ENCODE measurements at places on chromosomes 7 and 10.

DNA sequence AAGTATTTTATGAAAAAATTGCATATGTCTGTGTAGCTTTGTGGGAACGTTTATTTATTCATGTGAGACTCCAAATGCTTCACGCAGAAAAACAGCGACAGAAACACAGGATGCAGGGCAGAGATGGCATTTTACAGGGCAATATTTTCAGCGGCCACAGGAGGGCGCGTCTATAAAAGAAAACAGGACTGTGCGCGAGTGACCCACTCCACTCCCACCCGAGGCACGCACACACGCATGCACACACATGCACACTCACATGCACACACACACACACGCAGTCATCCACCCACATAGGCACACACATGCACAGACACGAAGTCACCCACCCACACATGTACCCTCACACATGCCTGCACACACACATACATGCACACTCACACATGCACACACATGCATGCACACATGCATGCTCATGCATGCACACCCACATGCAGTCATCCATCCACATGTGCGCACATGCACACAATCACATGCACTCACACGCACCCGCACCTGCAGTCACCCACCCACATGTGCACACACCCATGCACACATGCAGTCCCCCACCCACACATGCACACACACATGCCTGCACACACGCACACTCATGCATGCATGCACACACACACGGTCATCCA is 96.3 kb downstream of the DNAJB6 start:
- peak; percentile 17 for DNase-seq

- no peak for DNase-seq
Measured at GRCh38 chr7:51012569-51013217, 230.0 kb upstream of the GRB10 start.

GRCh38 chr10:70085975-70086613 is 33.4 kb downstream of the MACROH2A2 start:
- peak; percentile 18 for DNase-seq

DNA sequence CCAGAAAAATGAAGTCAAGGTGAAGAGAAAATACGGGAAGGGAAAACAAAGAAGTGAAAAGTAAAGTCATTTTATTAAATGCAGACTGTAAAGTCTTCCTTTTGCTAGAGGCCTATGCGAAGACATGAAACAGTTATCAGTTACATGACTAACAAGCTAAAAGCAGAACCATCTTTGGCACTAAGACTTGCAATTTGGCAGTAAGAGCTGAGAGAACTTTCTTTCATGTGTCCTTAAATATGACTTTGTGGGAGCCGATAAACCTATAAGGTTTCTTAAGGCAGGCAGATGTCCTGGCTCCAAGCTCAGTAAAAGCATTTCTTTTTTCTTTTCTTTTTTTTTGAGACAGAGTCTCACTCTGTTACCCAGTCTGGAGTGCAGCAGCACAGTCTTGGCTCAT is 10.4 kb downstream of the ANLN start:
- DNase-seq: no peak

DNA sequence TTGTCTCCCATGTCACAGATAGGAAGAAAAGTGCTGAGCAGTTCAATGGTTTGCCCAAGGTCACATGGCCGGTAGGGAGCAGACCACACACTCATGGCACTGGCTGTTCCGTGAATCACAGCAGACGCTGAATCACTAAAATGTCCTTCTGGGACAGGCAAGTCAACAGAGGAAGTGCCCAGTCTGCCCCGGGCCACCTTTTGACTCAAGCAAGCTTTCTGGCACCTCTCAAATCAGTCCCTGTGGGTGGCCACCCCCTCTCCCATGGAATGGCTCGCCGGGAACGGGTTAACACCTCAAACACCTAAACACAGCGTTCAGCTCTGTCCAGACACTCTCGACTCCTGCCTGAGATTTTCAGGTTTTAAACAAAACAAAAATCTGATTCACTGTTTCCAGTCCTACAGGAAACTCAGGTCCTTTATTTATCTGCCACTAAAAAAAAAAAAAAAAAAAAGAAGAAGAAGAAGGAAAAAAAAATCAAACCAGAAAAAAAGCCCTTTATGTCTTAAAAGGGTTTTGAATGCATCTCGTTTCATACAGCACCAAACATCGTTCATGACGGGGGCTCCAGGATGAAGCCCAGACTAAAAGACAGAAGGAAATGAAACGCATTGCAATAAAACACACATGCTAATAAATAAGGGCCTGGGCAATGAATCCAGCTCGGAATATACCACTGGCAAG is 15.5 kb downstream of the CARD11 start:
- peak; percentile 90 for DNase-seq

DNA sequence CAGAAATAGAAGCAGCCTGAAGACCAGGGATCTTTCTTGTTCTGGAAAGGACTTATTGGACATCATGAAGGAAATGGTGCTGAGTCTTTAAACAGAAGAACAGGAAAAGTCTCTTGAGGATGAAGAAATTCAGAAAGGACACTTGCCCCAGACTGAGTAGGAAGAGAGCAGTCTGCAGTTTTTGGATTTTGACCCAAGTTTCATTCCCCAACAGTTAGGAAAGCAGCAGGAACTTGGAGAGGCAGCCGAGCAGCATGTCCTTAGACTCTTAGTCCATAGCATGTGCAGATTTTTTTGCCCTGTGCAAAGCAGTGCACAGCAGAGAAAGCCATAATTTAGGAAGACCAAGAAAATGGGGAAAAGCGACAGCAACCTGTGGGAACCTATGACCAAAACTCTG is 927.2 kb upstream of the AUTS2 start:
- no peak for DNase-seq

DNA sequence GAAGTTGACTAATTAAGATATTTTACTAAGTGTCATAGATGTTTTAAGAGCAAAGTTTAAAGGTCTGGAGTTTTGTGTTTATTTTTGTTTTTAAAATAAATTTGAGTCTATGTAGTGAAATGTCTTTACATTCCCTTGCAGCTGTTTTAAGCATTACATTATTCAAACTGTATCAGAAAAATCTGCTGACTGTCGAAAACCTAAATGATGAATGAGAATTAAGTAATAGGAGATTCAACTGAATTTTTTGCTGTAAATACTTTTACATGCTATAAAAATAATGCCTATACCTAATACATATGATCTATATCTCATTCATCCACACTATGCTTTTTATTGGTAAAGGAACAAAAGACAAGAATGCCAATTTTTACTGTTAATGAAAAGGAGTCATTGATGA is 227.2 kb downstream of the CSTF2T start:
- DNase-seq: no peak

GRCh38 chr7:141370178-141370577 is 181.0 kb upstream of the AGK start:
- DNase-seq: no peak

DNA sequence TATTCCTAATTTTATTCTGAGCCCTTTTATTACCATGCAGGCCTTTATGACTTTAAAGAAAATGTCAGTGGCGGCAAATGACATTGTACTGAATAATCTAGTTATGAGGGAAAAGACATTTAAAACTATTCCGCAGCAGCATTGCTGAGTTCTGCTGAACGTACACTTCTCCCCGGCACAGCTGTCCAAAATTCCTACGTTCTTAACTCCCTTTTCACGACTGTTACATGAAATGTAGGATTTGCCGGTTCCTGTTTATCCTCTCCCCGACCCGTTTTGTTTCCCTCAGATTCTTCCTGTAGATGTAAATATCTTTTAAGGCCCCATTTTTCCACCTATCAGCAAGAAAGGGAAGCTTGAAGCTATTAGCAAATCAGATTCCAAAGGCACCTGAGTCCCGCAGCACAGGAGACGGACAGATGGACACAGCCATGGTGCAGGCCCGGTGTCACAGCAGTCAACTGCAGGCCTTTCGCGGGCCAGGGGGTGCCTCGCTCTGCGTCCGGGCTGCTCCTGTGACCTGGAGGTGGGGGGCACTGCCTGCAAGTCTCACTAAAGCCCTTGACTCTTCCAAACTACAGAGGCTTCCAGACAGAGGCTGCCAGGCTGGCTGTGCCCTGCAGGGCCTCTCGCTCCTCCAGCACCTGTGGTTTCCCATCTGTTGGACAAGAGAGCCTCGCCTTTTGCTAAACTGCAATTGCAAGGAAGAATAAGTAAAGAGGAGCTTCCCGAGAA is 485.0 kb upstream of the MGMT start:
- no peak for DNase-seq

- peak; percentile 93 for DNase-seq
Measured at GRCh38 chr7:93719546-93719945, 145.0 kb upstream of the CALCR start.

DNA sequence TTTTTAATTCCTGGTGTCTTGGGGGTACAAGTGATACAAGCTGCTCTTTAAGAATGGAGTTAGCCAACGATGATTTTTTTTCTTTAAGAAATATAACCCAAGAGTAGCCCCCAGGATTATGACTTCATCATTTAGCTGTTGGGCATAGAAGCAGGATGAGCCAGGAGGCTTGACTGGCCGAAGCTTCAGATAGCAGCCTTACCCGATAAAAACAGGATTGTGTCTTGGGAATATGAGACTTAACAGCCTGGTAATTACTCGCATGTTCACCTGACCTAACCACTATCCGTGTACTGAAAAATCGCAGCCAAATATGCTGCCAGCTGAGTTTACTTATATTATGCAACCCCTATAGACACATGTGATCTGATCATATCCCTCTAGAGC is 346.0 kb upstream of the BMPER start:
- DNase-seq: no peak

DNA sequence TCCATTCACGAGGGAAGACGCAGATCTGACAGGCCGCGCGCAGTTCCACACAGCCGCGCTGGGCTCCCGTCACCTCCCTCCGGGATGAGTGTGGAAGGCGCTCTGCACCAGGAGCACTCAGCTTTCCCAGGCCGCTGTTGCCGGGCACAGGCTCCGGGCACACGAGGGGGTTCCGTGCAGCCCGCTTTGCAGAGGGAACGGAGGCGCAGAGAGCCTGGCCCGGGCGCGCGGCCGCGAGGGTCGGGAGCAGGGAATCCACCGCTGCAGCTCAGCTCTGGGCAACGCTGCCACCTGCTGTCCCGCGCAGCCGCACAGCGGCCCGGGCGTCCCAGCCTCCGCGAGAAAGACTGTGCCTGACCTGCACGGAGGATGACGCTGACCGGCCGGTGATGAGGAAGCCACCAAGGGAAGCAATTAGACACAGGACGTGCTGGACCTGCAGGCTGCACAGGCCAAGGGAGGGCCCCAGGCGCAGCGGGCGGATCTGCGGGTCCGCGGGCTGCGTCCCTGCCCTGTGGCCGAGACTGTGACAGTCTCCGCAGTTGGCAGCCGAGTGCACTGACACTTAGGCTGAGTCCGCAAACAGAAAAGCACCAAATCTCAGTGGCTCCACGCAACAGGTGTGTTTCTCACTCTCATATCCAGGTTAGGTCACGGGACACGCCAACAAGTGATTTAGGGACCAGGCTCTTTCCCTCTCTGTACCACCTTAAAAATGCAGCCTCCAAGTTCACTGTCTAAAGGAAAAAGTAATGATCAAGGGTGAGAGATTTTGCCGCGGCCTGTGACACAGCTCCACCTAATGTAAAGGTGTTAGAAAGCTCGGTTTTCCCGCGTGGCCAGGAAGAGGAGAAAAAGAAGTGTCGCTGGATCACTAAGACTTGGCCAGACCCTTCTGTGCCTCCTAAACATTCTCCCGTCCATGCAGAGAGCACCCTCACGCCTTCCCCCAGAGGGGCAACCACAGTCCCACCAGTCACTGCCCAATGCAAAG is 94.5 kb downstream of the SEC61G start:
- peak; percentile 87 for DNase-seq

DNA sequence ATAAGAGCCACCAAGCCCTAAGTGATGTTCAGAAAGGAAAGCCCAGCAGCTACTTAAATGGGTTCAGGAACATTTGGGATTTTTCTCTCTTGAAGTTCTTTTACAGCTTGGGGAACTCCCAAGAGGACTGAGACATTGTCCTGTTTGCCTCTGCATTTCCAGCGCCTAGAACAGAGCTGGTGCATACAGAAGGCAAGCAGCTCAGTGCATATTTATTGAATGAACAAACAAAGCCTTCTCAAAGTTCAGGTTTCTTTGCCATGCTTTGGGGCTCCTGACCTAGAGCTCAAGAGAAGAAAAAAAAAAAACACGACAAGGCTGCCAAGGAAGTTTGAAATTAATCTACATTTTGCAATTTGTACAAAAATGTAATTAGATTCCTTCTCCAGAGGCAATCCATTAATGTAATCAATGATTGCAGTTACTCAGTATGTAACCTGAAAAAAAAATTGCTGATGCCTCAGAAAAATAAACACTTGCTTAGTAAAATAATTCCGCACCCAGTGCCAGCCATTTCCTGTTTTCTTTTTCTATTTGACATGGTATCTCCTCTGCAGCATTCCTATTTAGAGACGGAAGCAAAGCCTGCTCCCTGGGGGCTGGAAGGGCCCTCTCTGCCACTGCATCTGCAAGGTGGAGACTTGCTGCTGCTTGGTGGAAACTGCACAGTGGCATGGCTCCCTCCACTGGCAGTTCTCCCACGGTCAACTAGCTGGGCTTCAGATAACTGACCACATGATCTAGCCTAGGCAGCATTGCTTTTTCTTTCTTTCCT is 157.3 kb downstream of the TMEM178B start:
- DNase-seq: peak; percentile 48
